ENCODE measurements at places on chromosomes 3 and 15.

- no peak for DNase-seq
Measured at GRCh38 chr3:12427551-12427950, 56.7 kb upstream of the TSEN2 start.

DNA sequence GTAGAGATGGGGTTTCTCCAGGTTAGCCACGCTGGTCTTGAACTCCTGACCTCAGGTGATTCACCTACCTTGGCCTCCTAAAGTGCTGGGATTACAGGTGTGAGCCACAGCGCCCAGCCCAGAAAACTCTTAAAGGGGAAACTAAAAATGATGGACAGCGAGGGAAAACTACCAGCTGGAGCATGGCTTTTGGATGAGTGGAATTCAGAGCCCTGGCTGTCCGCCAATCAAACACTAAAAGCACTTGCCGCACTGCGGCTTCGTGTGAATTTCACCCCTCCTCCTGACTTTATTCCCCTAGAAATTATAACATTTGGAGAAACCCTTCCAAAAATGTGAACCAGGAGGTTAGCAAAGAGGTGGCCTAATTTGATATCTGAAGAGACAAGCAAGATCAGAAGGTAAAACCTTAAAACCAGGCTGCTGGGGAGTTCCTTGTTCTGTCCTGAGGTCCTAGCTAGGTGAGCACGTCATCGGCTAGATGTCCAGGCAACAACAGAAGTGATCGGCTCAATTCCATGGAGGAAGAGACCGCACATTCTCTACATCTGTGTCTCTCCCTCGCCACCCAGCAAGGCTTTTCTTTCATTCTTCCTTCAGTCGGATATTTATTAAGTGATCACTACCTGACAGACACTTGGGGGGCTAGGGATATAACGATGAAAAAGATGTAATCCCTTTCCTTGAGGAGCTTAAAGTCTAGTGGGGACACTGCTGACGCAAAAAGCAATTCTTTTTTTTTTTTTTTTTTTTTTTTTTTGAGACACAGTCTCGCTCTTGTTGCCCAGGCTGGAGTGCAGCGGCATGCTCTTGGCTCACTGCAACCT lies 1.7 kb downstream of the TM4SF19 start:
- no peak for DNase-seq

GRCh38 chr15:73426323-73426994 lies 16.5 kb upstream of the REC114 start:
- no peak for DNase-seq

GRCh38 chr3:190366133-190366532 lies 21.8 kb upstream of the CLDN16 start:
- no peak for DNase-seq

DNA sequence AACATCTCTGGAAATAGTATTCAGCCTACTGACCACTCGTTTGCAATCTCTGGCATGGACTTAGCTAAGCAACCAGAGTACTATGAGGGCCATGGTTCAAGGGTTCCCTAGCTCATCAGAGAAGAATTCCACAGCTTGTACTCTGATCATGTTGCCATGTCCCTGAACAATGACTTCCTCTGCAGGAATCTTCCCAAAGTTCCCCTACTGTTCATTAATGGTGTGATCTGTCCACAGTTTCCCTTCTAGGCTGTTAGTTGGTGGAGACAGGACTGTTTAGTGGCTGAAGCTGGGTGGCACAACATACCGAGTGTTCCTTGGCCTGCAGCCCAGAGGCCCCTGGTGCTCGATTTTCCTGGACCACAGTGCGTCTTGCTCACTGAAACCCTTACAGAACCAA lies 44.4 kb upstream of the GALNT15 start:
- peak; percentile 37 for DNase-seq

- no peak for DNase-seq
Measured at GRCh38 chr15:73394782-73395181, 26.0 kb upstream of the HCN4 start.

DNA sequence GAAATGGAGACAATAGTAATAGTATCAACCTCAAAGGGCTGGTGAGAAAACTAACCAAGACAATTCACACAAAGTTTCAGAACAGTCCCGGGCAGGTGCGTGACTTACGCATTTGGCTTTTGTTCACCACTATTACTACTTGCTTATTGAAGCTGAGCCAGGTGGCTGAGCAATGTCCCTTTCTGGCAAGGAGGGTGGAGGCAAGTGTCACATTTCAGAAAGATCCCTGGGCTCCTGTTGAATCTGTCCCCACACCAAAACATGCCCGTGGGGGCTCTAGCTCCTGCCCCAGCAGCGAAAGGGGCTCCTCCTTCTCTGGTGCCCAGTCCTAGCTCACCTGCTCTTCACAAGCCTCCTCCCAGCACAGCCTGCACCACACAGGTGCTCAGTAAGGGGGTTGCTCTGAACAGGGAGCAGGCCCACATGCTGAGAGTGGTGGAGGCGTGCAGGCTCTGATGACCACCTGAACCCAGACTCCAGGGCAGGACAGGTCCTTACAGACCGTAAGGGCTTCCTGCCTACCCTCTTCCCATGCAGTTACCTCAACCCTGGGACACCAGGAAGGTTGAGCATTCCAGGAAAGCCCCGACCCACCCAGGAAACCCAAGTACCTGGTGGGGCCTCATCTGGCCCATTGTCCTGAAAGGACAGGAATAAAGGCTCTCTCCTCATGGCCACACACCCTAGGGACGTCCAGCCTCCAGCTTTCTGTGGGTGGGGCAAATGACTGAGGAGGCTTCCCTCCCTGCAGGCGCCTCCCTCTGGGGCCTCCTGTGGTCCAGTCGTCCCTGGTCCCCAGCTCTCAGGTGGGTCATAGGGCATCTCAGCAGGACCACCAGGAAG lies 32.6 kb downstream of the SEMA7A start:
- no peak for DNase-seq

GRCh38 chr3:10228248-10228950 lies 19.9 kb upstream of the TATDN2 start:
- no peak for DNase-seq

- DNase-seq, result no peak
Measured at GRCh38 chr3:196557236-196557635, 11.1 kb downstream of the WDR53 start.

- DNase-seq, result no peak
Measured at GRCh38 chr3:36813305-36813704, 49.0 kb upstream of the DCLK3 start.

GRCh38 chr15:92011611-92012367 lies 158.3 kb downstream of the SLCO3A1 start:
- no peak for DNase-seq

GRCh38 chr3:147246906-147247305 lies 159.4 kb downstream of the ZIC4 start:
- no peak for DNase-seq

- DNase-seq, result no peak
Measured at GRCh38 chr3:43345246-43345645, 58.9 kb downstream of the SNRK start.

GRCh38 chr3:157650172-157650571 lies 147.0 kb upstream of the VEPH1 start:
- DNase-seq, result no peak

GRCh38 chr3:16498130-16498890 lies 15.2 kb downstream of the RFTN1 start:
- DNase-seq, result no peak

- no peak for DNase-seq
Measured at GRCh38 chr15:34847598-34847997, 52.2 kb upstream of the ACTC1 start.

DNA sequence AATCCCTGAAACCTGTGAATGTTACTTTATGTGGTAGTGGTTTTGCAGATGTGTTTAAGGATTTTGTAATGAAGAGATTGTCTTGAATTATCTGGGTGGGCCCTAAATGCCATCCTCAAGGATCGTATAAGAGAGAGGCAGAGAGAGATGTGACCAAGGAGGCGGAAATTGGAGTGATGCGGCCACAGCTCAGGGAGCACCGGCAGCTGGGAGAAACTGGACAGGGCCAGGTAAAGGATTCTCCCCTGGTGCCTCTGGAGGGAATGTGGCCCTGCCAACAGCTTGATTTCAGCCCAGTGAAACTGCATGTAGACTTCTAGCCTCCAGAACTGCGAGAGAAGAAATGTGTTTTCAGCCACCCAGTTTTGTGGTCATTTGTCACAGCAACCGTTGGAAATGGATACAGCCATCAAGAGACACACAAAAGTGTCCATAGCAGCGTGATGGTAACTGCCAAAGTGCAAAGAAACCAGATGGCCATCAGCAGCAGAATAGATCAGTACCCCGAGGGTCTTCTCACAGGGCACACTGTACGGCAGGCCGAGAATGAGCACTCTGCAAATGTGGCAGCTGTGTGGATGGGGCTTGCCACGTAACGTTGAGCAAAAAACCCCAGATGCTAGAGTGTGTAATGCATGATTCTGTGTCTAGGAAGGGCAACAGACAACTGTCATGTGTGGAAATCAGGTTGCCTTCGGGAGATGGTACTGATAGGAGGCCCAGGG lies 12.2 kb downstream of the APBA2 start:
- DNase-seq, result no peak
